ENCODE measurements at places on chromosomes 2 and 18.

DNA sequence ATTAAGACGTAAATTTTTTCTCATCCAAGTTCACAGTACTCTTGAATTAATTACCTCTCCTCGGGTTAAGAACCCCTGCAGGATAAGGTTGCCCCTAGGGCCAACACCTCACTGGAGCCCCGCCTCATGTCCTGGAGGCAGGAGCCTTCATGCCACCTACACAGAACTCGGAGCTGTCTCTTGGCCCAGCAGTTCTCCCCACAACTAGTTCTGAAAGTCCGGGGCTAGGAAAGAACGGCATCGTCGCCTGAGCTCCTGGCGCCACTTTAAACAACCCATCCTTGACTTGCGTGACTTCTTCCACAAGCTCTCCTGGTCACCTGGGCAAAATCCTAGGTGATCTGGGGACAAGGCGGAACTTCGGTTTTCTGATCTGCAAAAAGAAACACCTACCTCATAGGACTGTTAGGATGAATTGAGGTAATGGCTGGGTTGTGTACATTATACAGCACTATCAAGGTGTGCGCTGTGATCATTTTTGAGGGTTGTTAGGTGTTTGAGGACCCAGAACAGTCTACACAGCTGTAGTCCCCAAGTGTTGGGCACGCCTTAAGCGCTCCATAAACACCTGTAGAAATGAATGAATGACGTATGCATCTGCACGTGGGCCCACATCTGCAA, 641 bp upstream of the ITGA6 start:
- DNase-seq: no peak

DNA sequence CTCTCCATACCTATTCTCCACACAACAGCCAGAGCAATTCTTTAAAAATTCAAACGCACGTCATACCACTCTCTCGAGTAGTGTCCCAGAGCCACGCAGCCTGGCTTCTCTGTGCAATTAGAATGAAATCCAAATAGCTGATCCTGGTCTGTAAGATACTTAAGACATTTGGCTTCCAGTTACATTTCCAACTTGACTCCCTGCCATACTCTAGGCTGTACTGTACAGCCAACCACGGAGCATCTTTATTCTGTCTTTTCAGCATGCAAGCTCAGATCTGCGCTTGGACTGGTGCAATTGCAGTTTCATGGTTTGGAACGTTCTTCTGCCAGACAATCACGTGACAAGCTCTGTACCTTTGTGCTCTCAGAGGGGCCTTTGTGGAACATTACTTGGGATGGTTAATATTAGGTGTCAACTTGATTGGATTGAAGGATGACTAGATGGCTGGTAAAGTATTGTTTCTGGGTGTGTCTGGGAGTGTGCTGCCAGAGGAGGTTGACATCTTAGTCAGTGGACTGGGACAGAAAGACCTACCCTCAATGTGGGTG, 325.6 kb downstream of the SOX11 start:
- DNase-seq: no peak

GRCh38 chr2:137316075-137316474, 550.7 kb downstream of the THSD7B start:
- DNase-seq: no peak

DNA sequence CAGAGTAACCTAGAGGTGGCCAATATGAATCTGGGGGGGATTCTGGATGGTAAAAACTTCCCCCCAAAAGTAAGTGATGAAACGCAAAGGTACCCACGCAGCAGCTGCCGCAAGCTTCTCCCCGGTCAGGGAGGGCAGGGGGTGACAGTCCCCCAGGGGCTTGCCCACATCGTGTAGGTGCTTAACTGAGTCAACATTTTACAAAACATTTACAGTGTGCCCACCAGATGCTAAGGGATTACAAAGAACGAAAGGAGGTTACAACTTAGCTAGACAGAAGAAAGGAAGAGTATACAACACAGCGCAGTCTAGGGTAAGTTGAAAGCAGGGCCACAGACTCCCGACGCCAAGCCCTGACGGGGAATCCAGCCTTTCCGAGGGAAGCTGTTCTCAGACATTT, 45.6 kb downstream of the LPIN2 start:
- DNase-seq: no peak

GRCh38 chr18:73060666-73061288, 193.0 kb upstream of the NETO1 start:
- DNase-seq: no peak

- DNase-seq: no peak
Observed at GRCh38 chr2:55116966-55117365, 66.7 kb upstream of the RTN4 start.

Data from ELR (cell line).